ENCODE measurements at places on chromosomes 13 and 19. TPM values are rescaled to one million over a fixed set of nuclear protein-coding genes. Genes with fewer than 3 reads are reported as not detected.

- no peaks in the 10 kb centered on the region for H3K4me1 ChIP-seq
- H3K36me3 ChIP-seq = no peaks in the 10 kb centered on the region
- no peaks in the 10 kb centered on the region for H3K27me3 ChIP-seq
- H3K4me3 ChIP-seq = no peak overlapping the region
These were observed 23.1 kb upstream of the MED4 start for GRCh38 chr13:48118030-48118429.

DNA sequence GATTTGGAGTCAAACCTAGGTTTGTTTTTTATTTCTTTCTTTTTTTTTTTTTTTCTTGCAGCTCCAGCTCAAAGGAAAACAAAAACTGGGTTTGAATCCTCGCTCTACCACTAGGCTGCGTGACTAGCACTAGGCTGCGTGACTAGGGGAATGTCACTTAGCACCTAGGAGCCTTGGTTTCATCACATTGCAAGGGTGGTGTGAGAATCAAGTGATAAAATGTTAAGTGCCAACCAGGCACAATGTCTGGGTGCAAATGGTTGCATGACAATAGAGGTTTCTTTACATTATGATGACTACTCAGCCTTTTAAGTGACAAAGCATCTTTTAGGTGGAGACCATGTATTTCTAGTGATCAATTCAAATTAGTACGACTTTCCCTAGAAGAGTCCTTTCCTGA lies 27.9 kb downstream of the RCBTB2 start:
- H3K4me1 ChIP-seq = peaks cover 3% of the 10 kb centered on the region
- H3K36me3 ChIP-seq = no peaks in the 10 kb centered on the region
- no peak overlapping the region for H3K4me3 ChIP-seq
- H3K27me3 ChIP-seq = no peaks in the 10 kb centered on the region
- H3K27ac ChIP-seq = no peak overlapping the region

DNA sequence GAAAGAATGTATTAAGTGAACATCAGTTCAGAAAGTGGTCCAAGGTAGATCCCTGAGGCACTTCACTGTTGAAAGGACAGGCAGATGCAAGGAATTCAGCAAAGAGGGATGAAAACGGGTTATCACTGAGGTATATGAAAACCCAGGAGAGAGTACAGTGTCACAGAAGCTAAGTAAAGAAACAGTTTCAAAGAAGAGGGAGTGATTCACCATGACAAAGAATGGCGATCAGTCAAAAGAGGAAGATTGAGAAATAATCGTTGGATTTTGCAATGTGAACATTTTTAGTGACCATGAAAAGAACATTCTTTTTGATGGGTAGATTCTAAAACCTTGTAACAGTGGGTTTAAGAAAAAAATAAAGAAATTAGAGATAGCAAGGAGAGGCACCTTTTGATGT lies 99.3 kb downstream of the EPSTI1 start:
- H3K27ac ChIP-seq = no peak overlapping the region
- DNase-seq = no peak
- no peak overlapping the region for H3K4me3 ChIP-seq
- no peaks in the 10 kb centered on the region for H3K4me1 ChIP-seq
- no peaks in the 10 kb centered on the region for H3K27me3 ChIP-seq
- no peaks in the 10 kb centered on the region for H3K36me3 ChIP-seq

Gene OR1M1
- total RNA-seq = not detected

Gene VSIG10L
- 0.69 TPM for total RNA-seq

Gene ZNF486
- 0.92 TPM for total RNA-seq
